OCI-LY7 (cell line): ENCODE measurements at places on chromosomes 6 and 20. TPM values are rescaled to one million over a fixed set of nuclear protein-coding genes. Genes with fewer than 3 reads are reported as not detected.

- no peak for DNase-seq
Observed at GRCh38 chr20:17824676-17825251, 125.0 kb downstream of the BANF2 start.

- DNase-seq, result no peak
Observed at GRCh38 chr6:63609231-63609630, 26.4 kb upstream of the PHF3 start.

- DNase-seq, result no peak
Observed at GRCh38 chr20:20754714-20755113, 42.3 kb upstream of the RALGAPA2 start.

GRCh38 chr6:148388521-148388920, 45.9 kb downstream of the SASH1 start:
- no peak for DNase-seq

- DNase-seq, result no peak
Observed at GRCh38 chr6:156337801-156338200, 439.4 kb upstream of the ARID1B start.

The TMEM30A gene
- total RNA-seq, result 31.2 and 32.1 TPM in 2 replicates

The CGA gene
- not detected in 2 replicates for total RNA-seq
